ENCODE measurements at places on chromosomes 2 and 18. TPM values are rescaled to one million over a fixed set of nuclear protein-coding genes. Genes with fewer than 3 reads are reported as not detected.

IRS1 gene
- 10.4 TPM for total RNA-seq

IL1RN gene
- not detected for total RNA-seq

DNA sequence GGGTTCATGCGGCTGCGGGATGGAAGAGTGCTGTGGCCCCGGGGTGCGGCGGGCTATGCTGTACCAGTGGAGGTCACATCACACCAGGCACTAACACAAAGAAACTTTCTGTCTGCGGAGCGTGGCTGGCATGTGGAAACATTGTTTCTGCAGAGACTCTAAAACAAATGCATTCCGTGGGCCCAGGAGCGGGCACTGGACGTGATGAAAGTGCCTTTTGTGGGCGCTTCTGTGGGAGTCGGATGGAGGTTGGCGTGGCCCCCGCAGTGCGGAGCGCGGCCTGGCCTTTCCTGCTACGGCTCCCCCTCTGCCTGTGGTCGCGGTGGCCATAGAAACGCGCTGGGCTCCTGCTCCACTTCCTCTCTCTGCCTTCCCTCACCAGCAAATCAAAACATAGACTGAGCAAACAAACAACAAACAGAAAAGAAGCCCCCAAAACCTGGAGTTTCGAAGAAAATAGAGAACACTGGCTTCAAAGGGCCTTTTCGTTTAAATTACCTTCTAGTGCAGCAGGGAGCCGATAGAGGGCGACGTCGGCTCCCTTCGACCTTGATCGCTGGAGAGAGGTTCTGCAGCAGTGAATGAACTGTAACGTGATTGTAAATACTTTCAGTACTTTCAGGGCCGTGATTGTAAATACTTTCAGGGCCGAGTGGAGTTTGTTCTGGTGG is 51.4 kb downstream of the KIF5C start:
- DNase-seq, result peak; percentile 47

DNA sequence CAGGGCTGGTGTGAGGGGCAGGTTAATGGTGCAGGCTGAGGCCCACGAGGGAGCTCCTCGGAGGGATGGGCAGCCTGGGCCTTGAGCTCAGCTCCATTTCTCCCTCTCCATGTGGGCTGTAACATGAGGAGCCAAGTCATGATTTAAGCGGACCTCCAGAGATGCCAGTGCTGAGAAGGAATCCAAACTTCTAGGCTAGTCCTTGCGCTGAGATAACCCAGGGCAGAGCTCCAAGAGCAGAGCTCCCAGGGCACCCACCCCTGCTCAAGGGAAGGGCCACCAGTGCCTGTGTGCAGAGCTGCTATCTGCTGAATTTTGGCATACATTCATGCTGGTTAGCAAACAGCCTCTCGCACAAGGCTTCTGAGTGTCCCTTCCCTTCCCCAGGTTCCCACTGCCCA is 95.1 kb downstream of the MRO start:
- no peak for DNase-seq

MAP3K19 gene
- total RNA-seq, result not detected

DNA sequence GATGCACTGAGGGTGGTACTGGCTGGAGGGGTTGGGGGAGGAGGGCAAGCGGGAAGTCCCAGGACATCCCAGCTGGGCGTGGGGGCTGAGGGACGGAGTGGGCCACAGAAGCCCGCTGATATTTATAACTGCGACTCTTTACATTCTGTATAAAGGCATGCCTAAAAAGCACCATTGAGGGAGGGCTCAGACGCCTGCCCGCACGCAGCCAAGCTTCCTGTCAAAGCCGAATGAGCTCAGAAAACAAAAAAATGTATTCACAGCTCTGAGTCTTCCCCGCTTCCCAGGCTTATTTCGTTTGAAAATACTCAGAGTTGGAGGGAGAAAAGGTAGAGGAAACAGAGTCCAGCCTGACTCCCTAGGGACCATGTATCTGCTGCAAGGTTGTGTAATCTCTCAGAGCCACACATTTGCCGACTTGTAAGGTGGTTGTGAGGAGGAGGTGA is 170.1 kb upstream of the HAAO start:
- DNase-seq, result no peak

FIGN gene
- 2.7 TPM for total RNA-seq

- DNase-seq, result peak; percentile 33
Observed at GRCh38 chr18:22223254-22223964, 54.0 kb downstream of the GATA6 start.

MEP1B gene
- total RNA-seq, result not detected

- no peak for DNase-seq
Observed at GRCh38 chr18:58398648-58399398, 230.1 kb downstream of the ALPK2 start.

CHRND gene
- 0.05 TPM for total RNA-seq

DNA sequence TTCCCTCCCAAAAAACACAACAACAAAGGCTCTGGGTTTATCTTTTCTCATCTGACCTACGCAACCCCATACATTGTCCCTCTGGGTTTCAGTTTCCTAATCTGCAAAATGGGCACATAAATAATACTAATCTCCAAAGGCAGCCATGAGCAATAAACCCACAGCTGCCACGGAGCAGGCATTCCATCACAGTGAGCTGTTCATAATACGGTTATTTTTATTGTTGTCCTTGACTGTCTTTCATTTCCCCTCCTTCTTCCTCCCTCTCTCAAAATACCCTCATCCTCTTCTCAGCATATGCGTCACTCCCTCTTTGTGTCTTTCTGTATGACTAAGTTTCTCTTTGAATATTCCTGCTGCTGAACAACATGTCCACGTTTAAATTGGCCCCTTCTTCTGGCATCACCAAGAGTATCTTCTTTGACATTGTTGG is 129.8 kb upstream of the CAB39 start:
- no peak for DNase-seq

CPSF3 gene
- total RNA-seq, result 78.5 TPM

GRCh38 chr2:234292205-234292961 is 204.5 kb downstream of the ARL4C start:
- no peak for DNase-seq

- peak; percentile 92 for DNase-seq
Observed at GRCh38 chr2:61470965-61471904, at the start of gene USP34. TSS of gene USP34 (minus strand) at chr2:61471087. CDS start at chr2:61470692, 395 bp downstream.

TUBB8B gene
- total RNA-seq, result 0.07 TPM

- no peak for DNase-seq
Observed at GRCh38 chr18:47163241-47163640, 12.9 kb downstream of the IER3IP1 start.

GRCh38 chr2:224957540-224958461 is 84.5 kb downstream of the DOCK10 start:
- no peak for DNase-seq

SERPINB12 gene
- total RNA-seq, result not detected

LIPG gene
- total RNA-seq, result 1.9 TPM

- no peak for DNase-seq
Observed at GRCh38 chr2:25073025-25073424, 31.1 kb downstream of the EFR3B start.

DNA sequence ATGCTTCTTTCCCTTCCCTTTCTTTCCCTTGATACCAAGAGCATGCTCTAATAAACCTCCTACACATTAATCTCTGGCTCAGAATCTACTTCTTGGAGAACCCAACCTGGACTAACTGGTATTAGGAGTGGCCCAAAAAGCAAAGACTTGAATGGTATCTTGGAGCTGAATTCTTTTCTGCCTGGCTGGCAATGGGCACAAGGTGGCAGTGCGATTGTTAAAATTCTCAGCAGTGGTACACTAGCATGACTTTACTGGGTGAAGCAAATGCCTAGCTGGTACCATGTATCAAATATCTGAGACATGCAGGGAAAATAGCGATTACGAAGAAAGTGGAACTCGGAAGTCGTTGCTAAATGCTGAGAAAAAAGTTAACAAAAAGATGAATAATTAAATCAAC is 376.1 kb downstream of the XIRP2 start:
- peak; percentile 18 for DNase-seq

GRCh38 chr2:170917219-170917913 is 11.7 kb upstream of the GORASP2 start:
- DNase-seq, result no peak

LANCL1 gene
- 86.6 TPM for total RNA-seq

TOGARAM2 gene
- total RNA-seq, result not detected

SULT1C2 gene
- total RNA-seq, result not detected

IL18R1 gene
- total RNA-seq, result 35.5 TPM

EFEMP1 gene
- total RNA-seq, result 872 TPM

GRCh38 chr2:155372969-155373368 is 674.5 kb downstream of the KCNJ3 start:
- peak; percentile 41 for DNase-seq

- no peak for DNase-seq
Observed at GRCh38 chr18:10530852-10531251, 5.0 kb downstream of the NAPG start.

DNA sequence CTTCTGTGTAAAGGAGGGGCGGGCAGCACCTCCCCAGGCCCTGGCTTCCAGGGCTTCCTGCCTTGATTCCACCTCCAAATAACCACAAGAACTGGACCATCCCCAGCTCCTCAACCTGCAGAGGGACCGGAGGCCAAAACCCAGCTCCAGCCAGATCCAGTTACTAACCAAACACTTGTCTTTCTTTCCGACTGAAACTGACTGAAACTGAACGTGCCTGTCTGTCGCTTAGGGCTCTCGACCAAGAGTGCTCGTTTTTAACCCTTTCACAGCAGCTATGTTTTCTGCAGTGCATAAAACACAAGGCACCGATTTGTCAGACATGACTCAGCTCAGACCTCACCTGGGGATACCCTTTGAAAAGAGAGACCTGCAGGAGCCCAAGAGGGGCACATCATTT is 249.9 kb upstream of the SIX2 start:
- no peak for DNase-seq

WNT10A gene
- total RNA-seq, result not detected

Measured in NCI-H460 (cell line).